ENCODE measurements at places on chromosomes 11 and 22.

DNA sequence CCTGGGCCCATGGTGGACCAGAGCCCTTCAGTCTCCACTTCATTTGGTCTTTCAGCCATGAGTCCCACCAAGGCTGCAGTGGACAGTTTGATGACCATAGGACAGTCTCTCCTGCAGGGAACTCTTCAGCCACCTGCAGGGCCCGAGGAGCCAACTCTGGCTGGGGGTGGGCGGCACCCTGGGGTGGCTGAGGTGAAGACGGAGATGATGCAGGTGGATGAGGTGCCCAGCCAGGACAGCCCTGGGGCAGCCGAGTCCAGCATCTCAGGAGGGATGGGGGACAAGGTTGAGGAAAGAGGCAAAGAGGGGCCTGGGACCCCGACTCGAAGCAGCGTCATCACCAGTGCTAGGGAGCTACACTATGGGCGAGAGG lies 4.3 kb downstream of the ZBTB16 start:
- no peak for DNase-seq

- DNase-seq = no peak
Observed at GRCh38 chr11:131626788-131627187, 256.4 kb downstream of the NTM start.

DNA sequence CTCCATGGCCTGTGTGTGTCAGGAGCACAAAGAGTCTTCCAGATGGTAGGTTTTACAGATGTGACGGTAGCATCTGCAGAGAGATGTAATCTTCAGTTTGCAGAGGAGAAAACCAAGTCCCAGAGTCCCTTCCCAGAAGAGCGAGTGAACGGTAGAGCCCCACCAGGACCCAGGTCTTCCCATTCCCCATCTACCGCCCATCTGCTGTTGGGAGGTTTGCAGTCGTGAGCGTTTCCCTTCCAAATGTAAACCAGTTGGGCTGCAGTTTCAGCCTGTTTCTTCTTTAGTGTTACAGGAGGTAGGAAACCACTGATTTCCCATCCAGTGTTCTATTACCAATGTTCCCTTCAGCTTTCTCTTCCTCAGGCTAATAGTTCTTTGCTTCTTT lies 24.0 kb downstream of the PANX1 start:
- no peak for DNase-seq

- DNase-seq = no peak
Observed at GRCh38 chr11:107561688-107562087, 3.8 kb downstream of the ALKBH8 start.

DNA sequence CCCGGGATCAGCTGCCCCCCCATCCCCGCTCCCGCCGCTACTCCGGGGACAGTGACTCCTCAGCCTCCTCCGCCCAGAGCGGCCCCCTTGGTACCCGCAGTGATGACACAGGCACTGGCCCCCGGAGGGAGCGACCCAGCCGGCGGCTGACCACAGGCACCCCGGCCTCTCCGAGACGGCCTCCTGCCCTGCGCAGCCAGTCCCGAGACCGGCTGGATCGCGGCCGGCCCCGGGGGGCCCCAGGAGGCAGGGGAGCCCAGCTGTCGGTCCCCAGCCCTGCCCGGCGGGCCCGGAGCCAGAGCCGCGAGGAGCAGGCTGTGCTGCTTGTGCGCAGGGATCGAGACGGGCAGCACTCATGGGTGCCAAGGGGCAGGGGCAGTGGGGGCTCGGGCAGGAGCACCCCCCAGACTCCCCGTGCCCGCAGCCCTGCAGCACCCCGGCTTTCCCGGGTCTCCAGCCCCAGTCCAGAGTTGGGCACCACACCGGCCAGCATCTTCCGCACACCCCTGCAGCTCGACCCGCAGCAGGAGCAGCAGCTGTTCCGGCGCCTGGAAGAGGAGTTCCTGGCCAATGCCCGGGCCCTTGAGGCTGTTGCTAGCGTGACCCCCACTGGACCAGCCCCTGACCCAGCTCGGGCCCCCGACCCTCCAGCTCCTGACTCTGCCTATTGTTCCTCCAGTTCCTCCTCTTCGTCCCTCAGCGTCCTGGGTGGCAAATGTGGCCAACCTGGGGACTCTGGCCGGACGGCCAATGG lies 3.9 kb downstream of the RASL10A start:
- peak; percentile 58 for DNase-seq

GRCh38 chr22:28139516-28139915 lies 220.5 kb upstream of the PITPNB start:
- no peak for DNase-seq

- DNase-seq = no peak
Observed at GRCh38 chr11:70135142-70135541, 57.0 kb downstream of the ANO1 start.

- no peak for DNase-seq
Observed at GRCh38 chr11:4654635-4655369, 11.0 kb downstream of the OR51E1 start.

DNA sequence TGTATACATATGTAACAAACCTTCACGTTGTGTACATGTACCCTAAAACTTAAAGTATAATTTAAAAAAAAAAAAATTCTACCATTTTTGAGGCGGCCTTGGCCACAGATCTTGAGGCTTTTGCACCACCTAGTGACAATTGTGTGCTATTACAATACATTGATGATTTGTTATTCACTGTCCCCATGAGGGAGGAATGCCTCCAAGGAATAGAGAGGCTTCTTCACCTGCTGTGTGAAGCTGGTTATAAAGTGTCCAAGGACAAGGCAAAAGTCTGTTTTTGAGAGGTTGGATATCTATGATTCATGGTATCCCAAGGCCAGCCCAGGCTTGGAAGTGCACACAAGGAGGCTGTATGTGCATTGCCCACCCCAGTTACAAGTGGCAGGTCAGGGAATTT lies 30.7 kb downstream of the SLC22A25 start:
- DNase-seq = no peak

DNA sequence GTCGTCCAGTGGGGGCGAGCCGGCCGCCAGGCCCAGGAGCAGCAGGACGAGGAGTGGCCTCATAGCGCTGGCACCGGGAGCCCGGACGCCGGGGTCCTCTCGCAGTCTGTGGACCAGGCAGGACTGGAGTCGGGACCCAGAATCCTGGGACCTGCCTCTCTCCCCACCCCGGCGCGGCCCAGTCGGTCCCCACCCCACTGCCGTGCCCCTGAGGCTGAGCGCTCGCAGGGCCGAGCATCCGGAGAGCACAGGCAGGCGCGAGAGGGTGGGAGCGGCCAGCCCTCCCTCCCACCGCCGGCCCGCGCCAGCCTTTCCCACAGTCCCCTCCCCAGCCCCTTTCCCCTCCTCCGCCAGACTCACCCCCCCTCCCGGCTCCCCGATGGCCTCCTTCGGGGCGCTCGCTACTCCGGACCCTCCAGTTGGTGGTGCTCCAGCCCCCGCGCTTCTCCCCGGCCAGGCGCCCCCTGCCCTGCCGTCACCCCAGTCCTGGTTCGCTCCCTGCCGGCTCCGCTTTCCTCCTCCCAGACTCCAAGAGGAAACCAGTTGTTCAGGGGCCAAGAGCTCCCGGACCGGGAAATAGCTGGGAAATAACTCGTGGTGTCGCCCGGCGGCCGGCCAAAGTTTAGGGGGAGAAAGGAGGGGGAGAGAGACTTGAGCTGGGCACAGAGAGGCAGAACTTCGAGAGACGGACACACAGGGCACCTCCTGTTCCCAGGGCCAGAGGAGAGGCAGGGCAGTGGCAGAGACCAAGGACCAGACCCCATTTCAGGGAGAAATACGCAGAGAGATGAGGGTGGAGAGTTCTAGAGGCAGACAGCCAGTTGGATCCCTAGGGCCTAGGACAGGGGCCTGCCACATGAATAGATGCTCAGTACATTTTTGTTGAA lies at the start of gene C1QTNF5:
Gene C1QTNF5 (minus strand): TSS at position 549 of the 887 bp plus-strand sequence. CDS start 486 bp downstream, at position 63.
- peak; percentile 49 for DNase-seq

DNA sequence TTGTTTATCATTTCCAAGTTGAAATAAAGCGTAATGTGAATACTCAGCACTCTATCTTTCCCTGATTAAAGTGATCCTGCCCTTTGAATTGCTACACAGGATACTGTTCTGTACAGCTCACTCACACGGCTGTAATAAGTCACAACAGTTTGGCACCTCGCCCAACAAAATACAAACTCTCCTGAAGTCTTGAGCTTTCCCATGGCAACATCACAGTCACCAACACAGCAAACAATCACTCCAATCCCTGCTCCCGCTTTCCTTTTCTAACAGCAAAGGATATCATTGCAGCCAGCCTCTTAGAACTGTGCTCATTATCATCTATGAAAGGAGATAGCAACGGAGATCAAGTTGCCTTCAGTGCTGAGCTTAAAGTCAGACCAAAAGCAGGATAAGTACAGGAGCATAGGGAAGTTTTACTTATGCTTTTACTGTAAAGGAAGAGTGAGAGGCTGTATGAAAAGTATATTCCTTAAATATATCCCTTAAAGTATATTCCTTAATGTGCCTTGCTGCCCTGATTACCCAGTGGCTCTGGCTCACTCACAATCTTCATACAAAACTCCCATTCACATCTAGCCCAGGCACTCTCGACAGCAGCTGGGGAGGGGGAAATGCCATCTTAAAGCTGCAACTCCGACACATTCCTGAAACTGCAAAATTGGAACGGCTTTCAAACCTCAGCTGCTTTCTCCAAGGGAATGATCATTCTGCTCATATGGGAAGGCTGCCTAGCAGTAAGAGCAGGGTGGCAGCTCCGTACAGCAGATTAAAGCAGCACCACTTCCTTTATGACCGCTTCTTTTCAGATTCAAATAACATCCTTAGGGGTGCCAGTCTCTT lies 35.8 kb downstream of the MAML2 start:
- peak; percentile 87 for DNase-seq

GRCh38 chr22:44210722-44211121 lies 30.0 kb downstream of the PARVG start:
- no peak for DNase-seq

DNA sequence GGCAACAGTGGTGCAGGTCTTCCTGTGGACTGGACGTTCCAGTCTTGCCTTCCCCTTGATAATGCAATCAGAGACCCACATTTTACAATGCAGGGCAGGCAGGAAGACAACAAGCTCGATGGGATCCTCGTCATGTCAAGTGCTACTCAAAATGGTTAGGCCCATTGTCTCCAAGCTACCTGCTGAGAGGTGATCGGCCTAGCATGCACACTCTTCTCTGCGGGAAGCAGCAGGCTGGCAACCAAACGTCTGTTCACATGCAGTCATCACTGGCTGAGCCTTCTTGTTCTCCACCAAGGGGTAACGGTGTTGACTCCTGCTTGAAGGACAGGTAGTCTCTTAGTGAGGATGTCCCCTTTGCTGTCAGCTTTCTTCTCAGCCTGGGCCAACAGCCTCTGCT lies 25.5 kb upstream of the CD82 start:
- DNase-seq = no peak

- no peak for DNase-seq
Observed at GRCh38 chr11:125945797-125946520, at the start of gene VSIG10L2. Gene VSIG10L2 (plus strand): TSS chr11:125946044. CDS start chr11:125946056, 12 bp downstream.

DNA sequence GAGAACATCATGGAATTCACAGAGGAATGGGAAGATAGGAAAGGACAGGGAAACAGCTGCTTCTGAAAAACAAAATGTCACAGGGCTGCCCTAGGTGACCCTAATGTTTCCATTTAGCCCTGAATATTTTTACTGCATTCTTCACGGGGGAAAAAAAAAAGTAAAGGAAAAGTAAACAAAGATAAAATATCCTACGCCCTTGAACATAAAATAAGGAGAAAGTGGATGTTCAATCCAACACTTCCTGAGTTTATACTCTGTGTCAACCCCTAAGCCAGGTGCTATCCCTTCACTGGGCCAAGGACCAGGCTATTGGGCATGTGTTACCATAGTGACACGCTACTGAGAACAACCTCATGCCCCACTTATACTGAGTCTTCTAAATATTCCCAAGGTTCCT lies 84.7 kb downstream of the FAM76B start:
- no peak for DNase-seq

- no peak for DNase-seq
Observed at GRCh38 chr11:80109652-80110051, 668.8 kb upstream of the TENM4 start.

- DNase-seq = no peak
Observed at GRCh38 chr22:50086526-50086925, 1.3 kb upstream of the MLC1 start.

- no peak for DNase-seq
Observed at GRCh38 chr11:93903989-93904388, 53.6 kb upstream of the VSTM5 start.

DNA sequence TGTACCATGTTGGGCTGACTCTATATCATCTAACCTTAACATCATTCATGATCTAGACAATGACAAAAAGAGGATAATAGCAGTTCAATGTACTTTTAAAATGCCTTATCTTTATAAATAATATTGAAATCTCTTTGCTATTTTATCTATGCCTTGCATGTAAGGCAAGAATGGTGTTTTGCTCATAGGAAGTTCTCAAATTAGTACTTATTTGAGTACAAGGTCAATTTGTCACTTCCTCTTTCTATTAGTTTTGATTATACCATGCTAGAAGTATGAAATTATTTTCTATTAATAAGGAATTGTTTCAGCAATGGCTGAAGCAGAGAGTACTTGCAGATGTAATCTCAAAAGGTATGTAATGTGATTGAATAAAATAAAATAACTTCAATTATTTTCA lies 1285.4 kb upstream of the TENM4 start:
- no peak for DNase-seq

- DNase-seq = no peak
Observed at GRCh38 chr11:69298267-69299022, 4.5 kb downstream of the MYEOV start.

GRCh38 chr11:114348200-114349191 lies 51.8 kb downstream of the C11orf71 start:
- DNase-seq = no peak

DNA sequence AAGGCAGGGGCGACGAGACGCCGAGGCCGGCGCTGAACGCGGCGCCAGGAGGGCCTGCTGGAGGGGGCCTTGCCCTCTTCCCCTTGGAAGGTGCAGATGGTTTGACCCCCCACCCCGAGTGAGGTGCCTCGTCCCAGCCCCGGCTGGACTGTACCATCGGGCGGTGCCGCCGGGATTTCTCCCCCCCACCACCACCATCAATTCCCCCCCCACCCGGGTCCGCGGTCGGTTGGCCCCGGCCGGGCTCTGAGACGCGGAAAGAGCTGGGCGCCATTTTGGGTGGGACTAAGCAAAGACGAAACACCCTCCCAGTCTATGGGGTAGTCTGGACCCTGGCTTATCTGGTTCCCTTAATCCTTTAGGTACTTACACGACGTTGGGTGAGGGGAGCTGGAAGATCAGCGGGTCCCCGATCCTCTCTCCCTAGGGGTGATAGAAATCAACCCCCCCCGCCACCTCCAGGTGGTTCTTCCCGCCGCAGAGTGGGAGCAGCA lies at the start of gene PRDM10:
Gene PRDM10 (minus strand): TSS at position 484 of the 494 bp plus-strand sequence. CDS start 41,871 bp downstream, outside the sequence.
- DNase-seq = peak; percentile 91

DNA sequence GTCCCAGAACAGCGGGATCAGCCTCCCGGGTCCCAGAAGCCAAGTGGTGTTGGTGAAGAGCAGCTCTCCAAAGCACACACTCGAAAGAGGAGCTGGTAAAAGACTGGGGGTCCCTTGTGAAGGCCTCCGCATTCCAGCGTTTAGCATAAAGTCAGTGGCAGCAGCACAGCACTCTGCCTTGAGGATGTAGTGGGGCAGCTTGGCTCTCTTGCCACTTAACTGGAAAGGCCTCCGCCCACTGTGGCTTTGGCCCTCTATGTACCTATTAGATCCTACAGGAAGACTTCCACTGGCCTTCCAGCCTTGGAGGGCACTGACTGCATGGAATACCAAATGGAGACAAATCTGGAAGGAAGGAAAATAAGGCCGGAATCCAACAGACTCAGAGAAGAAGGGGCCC lies 1455.3 kb downstream of the BRD1 start:
- no peak for DNase-seq

GRCh38 chr11:46597609-46598219 lies 3.9 kb upstream of the AMBRA1 start:
- no peak for DNase-seq

- no peak for DNase-seq
Observed at GRCh38 chr22:49583341-49583740, 244.3 kb downstream of the BRD1 start.
